Pons (tissue), 1 donor: ENCODE measurements at places on chromosomes 11 and 22.

- DNase-seq: no peak
These were observed 73.2 kb upstream of the FGF3 start for GRCh38 chr11:69892237-69892985.

DNA sequence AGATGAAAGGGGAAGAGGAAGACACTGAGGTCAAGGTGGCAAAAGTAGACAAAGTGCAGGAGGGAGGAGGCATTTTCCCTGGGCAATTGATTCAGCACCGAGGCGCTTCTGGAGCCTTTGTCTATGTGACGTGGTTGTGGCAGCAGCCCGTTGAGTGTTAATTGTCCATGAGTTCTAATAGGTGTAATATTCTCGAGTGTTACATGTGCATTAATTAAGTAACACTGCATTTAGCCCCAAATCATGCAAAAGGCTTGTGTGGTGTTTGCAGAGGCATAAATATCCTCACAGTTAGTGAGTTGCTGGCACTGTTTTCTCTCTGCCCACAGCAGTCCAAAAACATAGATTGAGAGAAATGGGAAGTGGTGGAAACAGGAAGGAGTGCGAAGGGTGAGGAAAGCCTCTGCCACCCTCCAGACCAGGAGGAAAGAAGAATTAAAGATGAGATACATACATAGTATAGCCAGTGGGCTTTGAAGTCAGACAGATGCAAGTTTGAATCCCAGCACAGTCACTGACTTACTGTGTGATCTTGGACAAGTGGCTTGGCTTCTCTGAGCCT, 361.2 kb downstream of the MN1 start:
- no peak for DNase-seq

DNA sequence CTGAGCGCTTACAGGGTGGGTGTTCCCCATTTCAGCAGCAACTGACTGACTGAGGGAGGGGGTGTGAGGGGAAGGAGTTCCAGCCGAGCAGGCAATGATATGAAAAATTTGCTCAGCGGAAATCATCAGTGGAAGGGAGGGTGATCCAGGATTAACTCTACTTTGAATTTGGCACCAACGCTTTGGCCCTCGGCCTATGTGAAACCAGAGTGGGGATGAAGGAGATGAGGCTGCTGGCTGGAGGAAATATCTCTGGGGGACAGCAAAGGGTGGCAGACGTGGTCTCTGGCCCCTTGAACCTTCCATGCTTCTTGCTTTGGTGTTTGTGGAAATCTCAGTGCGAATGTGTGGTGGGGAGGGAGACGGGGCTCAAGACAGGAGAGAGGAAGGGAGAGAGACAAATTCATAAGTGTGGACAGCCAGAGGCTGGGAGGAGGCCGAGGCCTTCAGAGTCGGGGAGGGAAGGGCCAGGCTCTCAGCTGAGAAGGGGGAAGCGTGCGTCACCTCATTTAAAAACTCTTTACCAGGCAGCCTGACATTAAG, 83.6 kb downstream of the FDX1 start:
- no peak for DNase-seq

- no peak for DNase-seq
These were observed 96.1 kb upstream of the THY1 start for GRCh38 chr11:119518746-119519730.

GRCh38 chr22:43745783-43746356, 66.2 kb downstream of the EFCAB6 start:
- no peak for DNase-seq

GRCh38 chr11:114026355-114026754, 33.2 kb upstream of the ZBTB16 start:
- DNase-seq: no peak

GRCh38 chr11:134539285-134539684, 127.2 kb upstream of the B3GAT1 start:
- no peak for DNase-seq

GRCh38 chr11:47507563-47508239, 45.2 kb downstream of the CELF1 start:
- DNase-seq: no peak

- DNase-seq: peak; percentile 69
These were observed 47.1 kb downstream of the TMEM123 start for GRCh38 chr11:102405501-102405900.

GRCh38 chr11:76208438-76209374, 2.4 kb upstream of the WNT11 start:
- peak; percentile 26 for DNase-seq

DNA sequence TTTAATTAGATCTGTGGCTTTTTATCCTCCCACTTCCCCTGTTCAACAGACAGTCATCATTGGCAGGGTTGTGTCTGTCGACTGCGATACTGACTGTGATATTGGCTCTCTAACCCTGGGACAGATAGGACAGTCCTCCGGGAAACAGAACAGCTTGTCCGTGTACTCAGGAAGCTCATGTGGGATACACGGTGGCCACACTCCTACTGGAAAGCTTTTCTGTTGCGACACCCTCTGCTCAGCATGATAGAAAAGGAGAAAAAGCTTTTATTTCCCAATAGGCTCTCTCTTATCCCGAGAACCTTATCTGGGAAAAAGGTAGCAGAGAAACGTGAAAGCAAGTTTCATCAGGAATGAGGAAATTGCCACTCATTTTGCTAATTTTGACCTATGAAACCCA, 60.4 kb upstream of the HSPA8 start:
- DNase-seq: no peak

DNA sequence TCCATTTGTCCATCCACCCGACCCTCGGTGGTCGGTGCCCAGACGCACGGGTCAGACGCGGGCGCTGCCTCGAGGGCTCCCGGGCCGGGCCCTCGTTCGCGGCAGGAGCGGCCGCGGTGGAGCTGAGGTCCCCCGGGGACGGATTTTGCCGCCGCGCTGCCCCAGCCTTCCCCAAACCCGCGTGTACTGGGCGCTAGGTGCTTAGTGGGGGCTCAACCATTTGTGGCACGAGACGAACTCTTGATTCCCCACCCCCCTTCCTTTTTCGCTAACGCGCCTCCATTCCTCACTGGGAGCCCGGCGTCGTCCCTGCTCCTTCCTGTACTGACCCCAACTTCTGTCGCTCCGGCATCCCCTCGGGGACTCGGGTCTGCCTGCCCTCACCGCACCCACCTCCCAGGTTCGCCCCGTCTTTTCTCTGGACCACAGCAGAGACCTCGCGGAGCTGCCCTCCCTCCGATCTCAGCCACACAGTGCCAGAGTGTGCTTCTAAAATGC, 789 bp upstream of the CBX7 start:
- no peak for DNase-seq

- DNase-seq: no peak
These were observed 96.5 kb downstream of the SHANK2 start for GRCh38 chr11:71155846-71156245.

- DNase-seq: no peak
These were observed 97.2 kb downstream of the GRIK4 start for GRCh38 chr11:120608760-120609211.

DNA sequence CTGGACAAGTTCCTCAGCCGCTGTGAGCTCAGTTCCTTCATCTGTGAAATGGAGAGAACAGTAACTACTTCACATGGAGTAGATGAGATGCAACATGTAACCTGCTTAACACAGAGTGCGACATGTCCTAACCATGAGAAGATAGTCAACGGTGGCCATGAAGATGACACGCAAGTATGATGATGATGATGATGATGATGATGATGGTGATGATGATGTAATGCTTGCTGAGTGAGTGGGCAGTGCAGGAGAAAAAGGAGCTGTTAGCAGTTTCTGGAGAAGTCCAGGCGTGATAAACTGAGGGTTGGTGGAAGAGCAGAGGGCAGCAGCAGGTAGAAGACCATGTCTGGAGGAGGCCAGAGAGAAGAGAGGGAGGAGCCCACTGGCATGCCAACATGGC, 90.8 kb upstream of the CD82 start:
- DNase-seq: no peak

DNA sequence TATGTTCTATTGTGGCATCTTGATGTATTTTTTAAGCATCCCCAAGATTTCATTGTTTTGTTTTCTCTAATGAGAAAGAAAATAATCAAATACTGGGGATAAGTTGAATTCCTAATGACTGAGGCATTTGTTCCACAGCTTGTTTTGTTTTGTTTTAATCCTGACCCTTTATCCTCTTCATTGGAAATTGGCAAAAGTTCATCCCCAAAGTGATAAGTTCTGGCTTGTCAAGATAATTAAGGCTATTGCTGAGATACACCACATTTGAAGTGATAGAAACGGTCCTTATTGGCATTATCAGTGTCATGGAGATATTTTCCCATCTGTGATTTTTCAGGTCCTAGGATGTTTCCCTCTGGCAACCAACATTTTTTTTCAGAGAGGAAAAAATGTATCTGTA, 65.0 kb downstream of the SLC36A4 start:
- no peak for DNase-seq
